ENCODE measurements at places on chromosomes 2 and 18. TPM values are rescaled to one million over a fixed set of nuclear protein-coding genes. Genes with fewer than 3 reads are reported as not detected.

- DNase-seq, result peak; percentile 87
Measured at GRCh38 chr2:215527736-215528135, 91.9 kb upstream of the FN1 start.

DNA sequence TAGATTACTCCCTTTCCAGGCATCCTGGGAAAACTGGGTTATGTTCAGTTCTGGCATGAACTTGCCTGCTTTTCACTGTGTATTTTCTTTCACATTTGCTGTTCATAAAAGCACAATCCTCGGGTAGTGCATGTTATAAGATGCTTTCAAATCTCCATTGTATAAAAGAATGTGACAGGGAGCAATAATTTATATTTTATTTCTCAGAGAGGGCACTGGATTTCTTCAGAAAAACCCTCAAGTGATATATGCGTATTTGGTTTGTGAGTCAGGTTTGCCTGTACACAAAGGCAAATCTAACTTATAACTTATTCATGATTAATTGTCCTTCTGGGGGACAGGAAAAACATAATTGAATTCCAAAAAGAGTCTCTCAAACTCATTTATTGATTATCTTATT lies 440.7 kb upstream of the MMADHC start:
- DNase-seq, result no peak

- peak; percentile 51 for DNase-seq
Measured at GRCh38 chr2:158973116-158973956, 4.9 kb downstream of the TANC1 start.

DNA sequence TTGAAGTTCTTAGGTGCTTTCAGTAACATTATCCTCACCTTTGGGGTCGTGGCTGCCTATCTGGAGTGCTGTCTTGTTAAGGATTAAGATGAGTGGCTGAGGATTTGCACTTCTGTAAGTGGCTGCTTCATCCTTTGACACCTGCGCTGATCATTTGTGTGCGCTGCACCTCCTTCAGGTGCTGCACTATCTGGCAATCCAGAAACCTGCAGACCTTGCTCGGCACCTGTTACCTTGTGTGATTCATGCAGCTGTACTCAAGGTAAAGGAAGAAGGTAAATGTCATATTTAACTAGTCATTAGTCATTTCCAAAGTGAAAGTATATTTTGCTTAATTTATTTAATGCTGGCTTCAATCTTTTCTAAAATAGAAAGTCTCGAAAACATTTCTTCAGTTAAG lies 110.3 kb downstream of the RAB3GAP1 start:
- no peak for DNase-seq

DNA sequence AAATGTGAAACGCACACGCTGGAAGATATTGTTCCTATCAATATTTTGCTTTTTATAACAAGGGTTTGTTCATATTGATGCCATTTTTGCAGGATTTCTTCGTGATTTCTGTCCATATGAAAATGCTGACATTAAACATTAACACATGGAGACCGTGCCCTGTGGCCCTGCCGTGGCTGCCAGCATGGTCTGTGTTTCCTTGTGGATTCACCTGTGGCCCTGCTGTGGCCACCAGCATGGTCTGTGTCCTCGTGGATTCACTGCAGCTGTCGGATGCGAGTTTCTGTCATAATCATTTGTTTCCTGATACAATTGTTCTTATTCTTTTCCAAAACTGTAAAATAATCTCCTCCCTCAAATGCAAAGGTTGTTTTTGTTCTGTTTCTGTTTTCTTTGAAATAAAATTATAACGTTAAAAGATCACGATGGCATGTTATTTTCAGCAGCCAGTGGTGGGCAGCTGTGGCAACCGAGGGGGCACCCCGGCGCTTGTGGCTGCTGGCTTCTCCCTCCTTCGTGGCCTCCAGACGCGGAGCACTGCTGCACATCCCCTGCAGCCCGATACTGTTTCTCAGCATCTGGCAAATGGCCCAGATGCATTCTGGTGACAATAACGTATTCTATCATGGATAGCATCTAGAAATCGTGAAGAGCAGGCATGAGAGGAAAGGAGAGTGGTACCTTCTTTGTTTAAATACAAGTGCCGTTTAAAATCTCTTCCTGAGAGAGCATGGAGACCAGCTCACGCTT lies 143.5 kb downstream of the PTGR3 start:
- no peak for DNase-seq

DNA sequence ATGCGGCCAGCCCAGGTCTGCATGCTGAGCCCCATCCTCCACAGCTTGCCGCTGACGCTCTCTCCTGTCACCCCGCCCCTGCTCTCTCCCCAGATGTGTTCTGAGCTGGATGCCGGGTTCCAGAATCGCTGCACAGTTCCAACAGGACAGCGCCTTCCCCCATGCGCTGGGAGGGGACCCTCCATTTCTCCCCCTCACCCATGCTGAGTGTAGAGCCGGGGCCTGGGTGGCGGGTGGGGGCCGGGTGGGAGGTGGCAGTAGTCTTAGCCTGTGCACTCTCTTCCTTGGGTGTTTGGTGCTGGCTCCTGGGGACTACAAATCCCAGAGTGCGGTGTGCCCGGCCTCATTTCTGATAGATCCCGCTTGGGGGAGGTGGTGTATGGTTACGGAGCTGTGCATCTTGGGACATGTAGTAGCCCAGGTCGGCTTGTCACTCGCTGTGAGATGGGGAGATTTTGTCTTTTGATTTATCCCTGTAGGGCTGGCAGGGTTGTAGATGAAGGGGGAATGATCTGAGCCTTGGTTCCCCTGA lies 6.8 kb downstream of the DNAJB2 start:
- DNase-seq, result peak; percentile 57

DNA sequence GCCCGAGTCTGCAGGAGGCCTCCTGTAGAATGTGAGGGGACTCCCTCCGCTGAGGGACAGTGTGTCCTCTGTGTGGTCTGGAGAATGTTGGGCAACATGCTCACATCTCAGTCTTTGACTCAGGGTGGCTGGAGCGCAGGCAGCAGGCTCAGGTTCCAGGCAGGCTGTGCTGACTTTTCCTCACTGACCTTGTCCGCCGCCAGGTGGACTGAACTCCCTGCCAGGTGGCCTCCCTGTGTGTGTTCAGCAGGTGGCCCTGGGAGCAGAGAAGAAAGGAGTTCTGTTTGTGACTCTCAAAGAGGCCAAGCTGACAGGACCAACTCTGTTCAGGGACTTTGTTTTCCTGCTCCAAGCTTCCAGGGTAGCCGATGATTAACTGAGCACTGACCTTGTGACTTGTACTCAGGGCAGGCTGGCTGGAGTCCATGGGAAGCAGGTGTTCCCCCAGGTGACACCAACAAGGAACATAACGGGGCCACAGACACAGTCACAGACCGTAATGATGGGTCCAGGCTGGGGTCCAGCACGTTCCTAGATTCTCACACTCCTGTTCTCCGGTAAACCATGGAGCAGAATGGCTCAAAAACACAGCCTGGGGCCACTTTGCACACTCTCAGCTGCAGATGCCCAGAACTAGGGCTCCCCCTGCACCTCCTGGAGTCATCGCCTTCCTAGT lies 439.8 kb downstream of the RNF144A start:
- DNase-seq, result no peak

- DNase-seq, result peak; percentile 82
Measured at GRCh38 chr2:25349397-25349796, 7.7 kb upstream of the DNMT3A start.

DNA sequence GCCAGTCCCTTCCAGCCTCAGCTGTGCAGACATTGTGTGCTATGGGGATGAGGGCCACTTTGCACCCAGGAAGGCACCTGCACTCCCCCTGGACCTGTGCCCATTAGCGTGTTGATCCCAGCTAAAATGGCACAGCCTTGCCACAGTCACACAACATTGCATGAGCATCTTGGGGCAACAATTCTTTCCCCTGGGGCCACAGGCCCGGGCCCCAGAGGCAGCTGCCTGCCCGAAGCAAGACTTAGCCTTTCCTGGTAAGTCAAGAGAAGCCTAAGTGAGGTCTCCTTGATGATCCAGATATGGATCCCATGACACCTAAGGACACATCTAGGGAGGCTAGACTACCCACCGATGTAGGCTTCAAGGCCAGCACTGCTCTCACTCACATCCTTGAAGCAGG lies 202.1 kb downstream of the BCL11A start:
- DNase-seq, result no peak

The BUB1 gene
- 17.6 TPM for polyA plus RNA-seq

The NEU2 gene
- not detected for polyA plus RNA-seq

The SLC9A4 gene
- polyA plus RNA-seq, result not detected

The IL36RN gene
- not detected for polyA plus RNA-seq

The UBR3 gene
- polyA plus RNA-seq, result 7.3 TPM

The SKA1 gene
- polyA plus RNA-seq, result 5.8 TPM

Measured in IMR-90 (cell line).